ENCODE measurements at places on chromosomes 5 and 9.

- peak; percentile 52 for DNase-seq
Measured at GRCh38 chr5:39283231-39283818, 64.0 kb upstream of the FYB1 start.

GRCh38 chr5:135834639-135835529, at the start of gene SLC25A48:
SLC25A48 (plus strand) TSS chr5:135834663; CDS start chr5:135834848, 185 bp downstream.
- no peak for DNase-seq

DNA sequence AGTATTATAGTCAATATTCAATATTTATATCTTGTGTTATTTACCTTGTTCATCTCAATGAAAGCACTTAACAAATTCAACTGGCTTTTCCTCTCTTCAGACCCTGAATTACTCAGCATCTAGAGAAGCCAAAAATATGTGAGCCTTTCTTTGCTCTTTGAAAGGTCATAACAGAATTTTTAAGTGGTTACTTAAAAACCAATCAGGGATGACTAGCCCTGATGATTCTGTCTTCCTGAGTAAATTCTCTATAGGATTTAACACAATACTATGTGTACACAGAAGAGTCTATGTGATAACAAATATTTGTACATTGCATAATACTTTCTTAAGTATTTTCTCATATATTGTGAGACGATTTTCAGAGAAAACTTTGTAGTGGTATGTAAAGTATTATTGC, 546.3 kb downstream of the MAT2B start:
- DNase-seq: no peak

- no peak for DNase-seq
Measured at GRCh38 chr9:99592834-99593574, 228.7 kb upstream of the NR4A3 start.

- no peak for DNase-seq
Measured at GRCh38 chr5:41852293-41852692, 17.9 kb downstream of the OXCT1 start.

DNA sequence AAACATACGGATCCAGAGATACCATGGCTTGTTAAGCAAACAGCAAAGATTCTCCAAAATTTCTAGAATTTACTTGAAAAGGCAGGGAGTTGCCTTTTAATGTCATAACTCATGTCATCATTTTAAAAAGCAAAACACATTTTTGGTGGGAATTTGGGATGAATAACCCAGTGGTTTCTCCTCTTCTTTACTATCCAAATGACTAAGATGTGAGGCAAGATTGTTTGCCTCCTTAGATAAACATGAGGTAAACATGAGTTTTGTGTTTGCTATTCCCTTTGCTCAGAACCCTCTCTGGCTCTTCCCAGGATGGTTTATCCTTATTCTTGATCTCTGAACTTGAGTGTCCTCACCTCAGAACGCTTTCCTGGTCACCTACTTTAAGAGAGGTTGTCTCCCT, 267.0 kb downstream of the EBF1 start:
- DNase-seq: no peak

- no peak for DNase-seq
Measured at GRCh38 chr9:70835323-70835722, 286.1 kb downstream of the TRPM3 start.

Measured in stimulated activated CD4-positive, alpha-beta T cell treated with anti-CD3 and anti-CD28 coated beads, TNF-alpha, amount 100 ng/mL, for 24 hours (primary cell).